ENCODE measurements at places on chromosomes 4 and X.

DNA sequence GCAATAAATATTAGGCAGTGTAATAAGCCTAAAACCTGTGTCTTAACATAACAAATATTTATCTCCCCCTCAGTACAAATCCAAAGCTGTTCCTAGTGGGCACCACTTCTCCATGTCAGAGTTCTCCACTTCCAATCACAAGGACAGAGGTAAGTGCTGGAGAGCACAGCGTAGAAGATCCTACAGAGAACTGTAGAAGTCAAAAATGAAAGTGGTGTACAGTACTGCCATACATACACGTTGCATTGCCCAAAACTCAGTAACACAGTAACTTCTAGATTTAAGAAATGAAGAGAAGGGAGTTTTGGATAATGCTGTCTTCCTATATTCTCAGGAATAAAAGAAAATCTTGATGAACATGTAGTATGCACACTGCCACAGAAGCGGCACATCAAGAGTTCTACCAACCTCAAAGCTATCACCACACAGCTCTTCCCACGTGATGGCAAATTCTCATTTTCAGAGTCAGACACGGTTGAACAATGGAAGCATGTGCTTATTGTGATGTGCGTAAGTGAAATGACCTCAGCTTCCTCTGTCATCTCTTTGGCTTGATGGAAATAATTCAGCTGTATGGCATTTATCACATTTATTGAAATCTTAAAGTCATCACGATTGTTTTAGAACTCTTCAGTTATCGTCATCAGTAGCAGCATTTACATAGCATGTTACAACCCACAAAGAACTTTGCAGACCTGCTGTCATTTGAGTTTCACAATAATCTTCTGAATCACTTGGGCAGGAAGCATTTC, 27.1 kb upstream of the SPANXN4 start:
- DNase-seq: no peak

GRCh38 chr4:14410516-14410915, 591.8 kb upstream of the CPEB2 start:
- DNase-seq: no peak

DNA sequence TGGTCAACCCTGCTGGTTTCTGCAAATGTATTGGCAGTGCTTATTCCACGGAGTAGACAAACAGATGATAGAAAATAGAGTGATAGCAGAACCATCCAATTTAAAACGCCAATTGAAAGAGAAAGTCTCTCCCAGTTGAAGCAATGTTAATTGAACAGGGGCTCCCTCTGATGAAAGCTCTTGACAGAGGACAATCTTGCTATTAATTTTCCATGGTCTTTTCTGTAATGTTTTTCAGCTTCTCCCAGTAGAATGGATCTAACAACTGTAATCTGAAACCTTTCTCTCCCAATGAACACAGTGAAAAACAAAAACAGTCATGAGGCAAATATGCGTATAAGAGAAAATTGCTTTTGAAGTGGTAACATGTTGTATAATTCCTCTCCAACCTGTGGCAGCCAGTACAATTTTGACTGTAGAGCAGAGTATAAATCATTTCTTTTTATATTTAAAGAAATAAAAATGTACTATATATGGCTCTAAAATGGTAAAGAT, 225.1 kb upstream of the GALNTL6 start:
- no peak for DNase-seq

GRCh38 chrX:57595381-57595811, 3.6 kb downstream of the ZXDB start:
- DNase-seq: no peak

- DNase-seq: no peak
Observed at GRCh38 chrX:25207803-25208475, 192.2 kb upstream of the ARX start.

GRCh38 chrX:146278381-146278780, 460.8 kb downstream of the SLITRK2 start:
- peak; percentile 23 for DNase-seq

DNA sequence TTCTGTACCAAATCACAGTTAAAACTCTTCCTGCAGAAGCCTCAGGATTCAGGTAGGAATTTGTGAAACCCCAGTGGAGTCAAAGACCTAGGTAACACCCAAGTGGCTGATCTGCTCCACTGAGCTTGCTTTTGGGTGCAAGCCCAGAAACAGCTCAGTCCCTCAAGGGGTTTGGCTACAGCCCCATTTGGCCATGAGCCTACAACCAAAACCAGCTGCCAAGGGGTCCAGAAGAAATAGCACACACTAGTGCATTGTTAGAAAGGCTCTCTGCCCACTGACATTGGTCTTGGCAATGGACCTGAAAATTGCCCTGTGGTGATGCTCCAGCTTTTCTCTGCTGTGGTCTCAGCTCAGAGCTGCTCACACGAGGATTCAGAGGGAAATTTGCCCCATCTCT, 577.4 kb upstream of the INTU start:
- no peak for DNase-seq

GRCh38 chr4:179521952-179522351, 2079.7 kb upstream of the AGA start:
- no peak for DNase-seq

- no peak for DNase-seq
Observed at GRCh38 chr4:153705743-153706468, 21.8 kb downstream of the TLR2 start.

DNA sequence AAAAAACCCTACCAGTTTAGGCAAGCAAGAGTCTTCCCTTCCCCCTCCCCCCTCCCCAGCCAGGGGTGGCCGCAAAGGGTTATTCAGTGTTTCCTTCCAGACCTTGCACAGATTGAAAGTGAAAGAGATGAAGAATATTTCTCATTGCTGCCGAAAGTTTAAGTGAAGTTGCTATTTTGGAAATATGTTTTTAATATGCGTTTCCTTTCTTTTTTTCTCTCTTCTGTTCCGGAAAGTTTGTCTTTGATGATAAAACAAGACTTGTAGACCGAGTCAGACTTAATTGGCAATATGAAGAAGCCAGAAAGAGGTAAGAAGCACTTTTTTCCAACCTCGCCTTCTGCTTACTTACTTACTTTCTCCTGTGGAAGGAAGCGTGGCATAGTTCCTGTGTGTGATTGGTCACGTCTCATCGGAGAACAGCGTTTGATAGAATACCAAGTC, 58.5 kb upstream of the CLCN4 start:
- DNase-seq: no peak

DNA sequence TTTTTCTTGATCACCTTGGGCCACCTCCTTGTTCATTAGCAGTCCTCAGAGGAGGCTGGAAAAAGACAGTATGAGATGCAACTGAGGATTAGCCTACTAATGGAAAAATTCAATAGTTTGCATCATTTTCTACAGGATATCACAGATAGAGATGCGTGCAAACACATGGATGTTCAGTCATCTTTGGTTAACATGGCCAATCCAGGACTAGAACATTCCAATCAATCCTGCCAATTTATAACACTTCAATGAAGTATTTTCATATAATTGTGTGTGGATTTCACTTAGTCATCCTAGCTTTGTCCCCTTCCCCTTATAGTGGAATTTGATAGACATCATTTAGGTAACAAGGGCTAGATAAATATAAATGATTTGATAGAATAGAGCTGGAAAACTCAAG, 42.7 kb downstream of the MAML3 start:
- no peak for DNase-seq

DNA sequence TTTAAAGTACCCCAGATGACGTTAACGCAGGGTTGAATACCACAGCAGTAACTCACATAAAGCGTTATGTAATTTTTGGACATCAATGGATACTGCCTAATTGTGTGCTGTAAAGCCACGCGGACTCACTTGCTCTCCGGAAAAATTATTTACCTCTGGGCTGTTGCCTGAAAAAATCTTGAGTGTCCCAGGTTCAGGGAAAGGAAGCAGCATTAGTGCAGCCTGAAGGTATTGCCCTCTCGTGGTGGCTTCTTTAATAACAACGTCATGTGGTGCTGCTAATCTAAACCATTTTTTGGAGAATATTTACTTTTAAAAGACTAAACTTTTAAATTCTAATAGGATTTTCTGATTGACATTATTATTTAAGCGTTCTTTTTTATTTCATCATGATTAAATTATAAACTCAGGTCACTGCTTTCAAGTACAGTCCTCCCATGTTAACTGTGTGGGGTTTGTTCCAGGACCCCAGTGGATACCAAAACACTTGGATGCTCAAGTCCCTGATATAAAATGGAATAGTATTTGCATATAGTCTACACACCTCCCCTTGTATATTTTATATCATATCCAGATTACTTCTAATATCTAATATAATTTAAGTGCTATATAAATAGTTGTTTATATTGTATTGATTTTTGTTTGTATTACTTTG, 384.8 kb downstream of the FAM133A start:
- DNase-seq: no peak

DNA sequence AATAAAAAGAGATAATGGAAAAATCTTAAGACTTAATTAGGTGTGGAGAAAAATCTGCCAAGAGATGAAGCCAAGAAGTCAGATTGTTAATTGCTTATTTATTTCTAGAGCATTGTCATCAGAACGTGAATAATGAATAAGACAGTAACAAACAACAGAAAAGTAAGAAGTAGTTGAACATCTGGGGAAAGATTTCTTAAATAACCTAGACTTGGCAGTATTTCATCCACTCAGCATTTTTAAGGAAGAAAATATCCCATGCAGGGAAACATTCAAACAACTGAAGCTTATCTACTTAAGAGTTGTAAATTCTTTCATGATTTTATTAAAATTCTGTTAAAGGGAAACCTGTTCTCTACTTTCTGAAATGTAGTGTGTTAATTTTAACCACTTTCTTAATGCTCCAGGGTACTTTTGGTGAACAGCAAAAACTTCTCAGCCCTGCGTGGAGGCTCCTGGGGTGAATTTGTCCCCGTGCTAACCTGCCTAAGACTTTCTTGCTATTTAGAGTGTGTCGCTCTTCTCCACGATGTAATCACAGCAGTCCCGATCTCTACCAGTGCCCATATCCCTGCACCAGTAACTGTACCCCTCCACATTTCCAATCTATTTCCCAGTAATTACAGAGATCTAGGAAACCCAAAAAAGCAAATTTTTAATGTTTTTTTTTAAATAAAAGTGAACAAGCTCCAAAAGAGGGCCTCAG, 124.6 kb downstream of the CORIN start:
- no peak for DNase-seq

DNA sequence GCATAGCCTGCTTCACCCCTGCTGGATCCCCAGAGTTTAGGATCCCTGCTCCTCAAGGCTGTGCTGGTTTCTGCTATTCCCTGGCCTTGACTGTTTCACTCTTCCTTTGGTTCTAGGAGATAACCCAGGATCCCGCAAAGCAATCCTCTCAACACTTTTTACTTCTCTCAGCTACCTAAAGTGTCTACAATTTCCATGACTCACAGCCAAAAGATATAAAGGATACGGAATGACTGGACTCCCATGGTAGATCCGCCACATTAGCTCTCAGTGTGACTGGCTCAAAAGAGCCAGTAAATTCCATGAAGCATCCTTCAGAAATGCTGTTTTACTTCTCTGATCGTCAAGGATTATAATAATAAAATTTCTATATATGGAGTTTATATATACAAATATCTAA, 66.3 kb upstream of the TMEM164 start:
- DNase-seq: no peak

- DNase-seq: no peak
Observed at GRCh38 chr4:103499094-103499493, 220.7 kb downstream of the TACR3 start.

DNA sequence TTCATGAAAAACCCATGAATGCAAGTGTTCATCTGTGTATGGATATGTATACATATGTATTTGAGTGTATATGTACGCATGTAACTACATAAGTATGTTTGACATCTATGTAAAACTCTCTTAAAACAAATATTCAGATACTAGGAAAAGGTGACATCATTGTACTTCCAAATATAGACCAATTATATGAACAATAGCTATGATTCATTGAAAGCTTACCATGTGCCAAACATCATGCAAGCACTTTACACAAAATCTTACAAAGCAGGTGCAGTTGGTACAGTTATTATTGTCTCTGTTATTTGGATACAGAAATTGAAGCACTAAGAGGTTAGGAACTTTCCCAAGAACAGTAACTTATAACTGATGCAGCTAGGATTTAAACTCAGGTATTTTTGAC, 21.4 kb downstream of the MAGEB17 start:
- DNase-seq: no peak

GRCh38 chr4:175891851-175892250, 79.8 kb upstream of the GPM6A start:
- no peak for DNase-seq

DNA sequence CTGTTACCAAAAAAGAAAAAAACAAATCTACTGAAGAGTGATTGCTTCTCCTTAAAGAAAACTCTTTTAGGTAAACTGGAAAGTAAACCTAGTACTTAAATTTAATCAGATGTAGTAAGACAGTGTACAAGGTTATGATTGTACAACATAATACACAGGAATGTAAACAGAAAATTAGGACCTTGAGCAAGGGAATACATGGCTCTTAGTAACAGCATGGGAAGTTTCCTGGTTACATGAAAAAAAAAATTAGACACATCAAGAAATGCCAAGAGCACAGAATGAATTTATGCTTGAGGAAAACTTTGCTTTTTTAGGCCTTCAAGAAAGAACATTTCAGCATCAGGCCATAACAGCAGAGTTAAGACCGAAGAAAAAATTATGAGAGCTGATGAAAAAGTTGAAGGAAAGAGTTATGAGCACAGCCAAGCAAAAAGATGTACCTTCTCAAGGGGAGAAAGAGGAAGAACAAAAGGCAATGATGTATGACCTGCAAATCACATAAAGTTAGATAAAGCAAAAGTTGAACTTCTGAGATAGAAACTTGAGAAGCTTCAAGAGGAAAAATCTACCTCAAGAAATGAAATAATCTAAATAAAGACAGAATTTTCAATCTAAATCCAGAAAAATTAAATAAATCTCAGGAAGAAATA, 311.6 kb downstream of the GALNTL6 start:
- no peak for DNase-seq

GRCh38 chrX:72306085-72306801, 529 bp upstream of the CITED1 start:
- DNase-seq: peak; percentile 17

DNA sequence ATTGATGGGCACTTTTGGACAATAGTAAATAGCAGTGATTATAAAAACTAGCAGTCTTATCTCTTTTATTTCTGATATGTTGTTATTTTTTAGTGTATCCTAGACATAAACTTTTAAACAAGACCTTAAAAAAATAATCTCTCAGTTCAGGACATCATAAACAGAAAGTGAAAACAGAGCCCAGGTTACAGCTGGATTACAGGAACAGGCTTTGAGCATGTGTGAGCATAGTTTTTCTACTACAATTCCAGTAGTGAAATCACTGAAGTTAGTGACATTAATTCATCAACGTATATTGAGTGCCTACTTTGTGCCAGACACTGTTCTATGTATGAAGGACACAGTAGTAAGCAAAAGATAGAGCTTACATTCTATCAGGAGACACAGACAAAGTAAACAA, 16.9 kb downstream of the TRIM75 start:
- no peak for DNase-seq

- no peak for DNase-seq
Observed at GRCh38 chrX:39691724-39692123, 406.0 kb downstream of the BCOR start.

DNA sequence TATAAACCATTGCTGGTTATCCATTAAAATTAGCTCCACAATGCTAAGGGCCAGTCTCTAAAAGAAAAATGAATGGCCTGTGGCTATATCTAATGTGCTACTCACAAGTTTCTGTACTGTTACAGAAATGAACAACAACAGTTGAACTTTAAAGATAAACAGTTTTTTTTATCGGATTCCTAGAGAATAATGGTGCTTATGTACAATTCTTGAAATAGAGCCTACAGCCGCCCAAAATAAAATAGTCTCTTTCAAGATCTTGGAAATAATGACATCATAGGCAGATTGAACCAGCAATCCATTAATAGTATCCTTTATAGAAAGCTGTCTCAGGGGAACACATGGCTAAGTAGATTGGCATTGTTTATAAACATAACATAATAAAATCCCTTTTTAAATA, 23.4 kb downstream of the PAK3 start:
- no peak for DNase-seq

GRCh38 chr4:120948382-120948781, 25.9 kb upstream of the PRDM5 start:
- DNase-seq: no peak

Measured in WERI-Rb-1 (cell line).